ENCODE measurements at places on chromosomes 7 and 10.

- no peak for DNase-seq
Observed at GRCh38 chr10:132790934-132791829, 5.2 kb upstream of the NKX6-2 start.

DNA sequence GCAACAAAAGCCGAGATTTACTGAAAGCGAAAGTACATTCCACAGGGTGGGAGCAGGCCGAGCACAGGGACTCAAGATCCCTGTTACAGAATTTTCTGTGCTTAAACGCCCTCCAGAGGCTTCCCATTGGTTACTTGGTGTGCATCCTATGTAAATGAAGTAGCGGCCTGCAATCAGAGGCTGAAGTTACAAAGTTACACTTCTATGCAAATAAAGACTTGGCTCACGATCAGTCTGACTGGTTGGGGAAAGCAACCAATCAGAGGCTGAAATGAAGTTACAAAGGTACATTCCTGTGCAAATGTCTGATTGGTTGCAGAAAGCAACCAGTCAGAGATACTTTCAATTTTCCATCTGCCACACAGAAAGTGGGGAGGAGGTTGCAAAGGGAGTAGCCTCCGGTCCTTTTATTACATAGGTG lies 4.1 kb downstream of the ACBD7 start:
- DNase-seq = peak; percentile 97

GRCh38 chr10:34816085-34816496 lies 995 bp upstream of the PARD3 start:
- no peak for DNase-seq

DNA sequence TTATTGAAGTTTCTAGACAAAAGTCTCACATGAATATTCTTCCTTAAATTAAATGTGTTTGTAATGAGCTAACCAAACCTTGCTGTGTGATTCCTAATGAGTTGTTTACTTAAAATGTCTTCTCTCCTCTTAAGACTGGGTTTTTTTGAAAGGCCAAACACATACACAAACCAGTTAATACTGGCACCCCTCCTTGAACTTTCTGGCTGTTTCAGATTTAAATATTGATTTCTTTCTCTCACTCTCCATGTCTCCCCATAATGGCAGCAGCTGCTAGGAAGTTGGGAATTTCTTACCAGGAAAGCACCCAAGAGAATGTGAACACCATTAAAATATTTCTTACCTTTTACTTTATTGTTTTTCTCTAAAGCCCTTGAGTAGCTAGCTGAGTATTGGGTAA lies 11.4 kb upstream of the PTN start:
- DNase-seq = no peak

- no peak for DNase-seq
Observed at GRCh38 chr10:30207485-30208052, 141.5 kb downstream of the MTPAP start.

DNA sequence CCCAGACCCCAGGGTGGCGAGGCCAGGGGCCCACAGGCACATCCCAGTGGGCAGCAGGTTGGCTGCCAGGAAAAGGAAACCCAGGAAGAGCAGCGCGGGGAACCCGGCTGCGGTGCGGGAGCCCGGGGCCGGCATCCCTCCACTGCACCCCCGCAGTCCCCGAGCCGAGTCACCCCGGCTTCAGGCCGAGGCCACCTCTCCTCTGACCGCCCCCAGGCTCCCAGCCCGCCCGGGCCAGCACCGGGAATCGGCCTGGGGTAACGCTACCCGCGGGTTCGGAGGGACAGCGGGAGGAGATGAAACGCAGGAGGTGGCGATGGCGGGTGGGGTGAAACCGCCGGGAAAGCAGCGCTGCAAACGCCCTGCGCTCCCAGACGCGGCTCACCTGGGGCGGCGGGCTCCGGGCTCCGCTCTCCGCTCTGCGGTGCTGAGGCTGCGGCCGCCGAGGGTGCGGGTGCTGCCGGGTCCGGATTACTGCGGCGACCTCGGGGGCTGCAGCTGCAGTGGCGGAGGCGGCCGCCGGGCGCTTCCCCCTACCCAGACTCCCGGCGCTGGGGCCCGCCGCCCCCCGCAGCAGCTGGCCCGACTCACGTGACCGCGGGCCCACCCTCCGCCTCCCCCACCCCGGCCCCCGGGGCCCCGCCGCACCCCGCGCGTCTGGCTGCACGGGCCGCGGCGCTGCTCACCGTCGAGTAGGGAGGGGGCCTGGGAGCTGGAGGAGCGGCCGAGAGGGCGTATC lies at the start of gene SCRN1:
Gene SCRN1, minus strand, starts transcription at position 545 of the 739 bp plus-strand sequence. CDS start 20,734 bp downstream, outside the sequence.
- peak; percentile 4 for DNase-seq

- DNase-seq = peak; percentile 43
Observed at GRCh38 chr10:28679581-28680357, 2.4 kb downstream of the BAMBI start.

DNA sequence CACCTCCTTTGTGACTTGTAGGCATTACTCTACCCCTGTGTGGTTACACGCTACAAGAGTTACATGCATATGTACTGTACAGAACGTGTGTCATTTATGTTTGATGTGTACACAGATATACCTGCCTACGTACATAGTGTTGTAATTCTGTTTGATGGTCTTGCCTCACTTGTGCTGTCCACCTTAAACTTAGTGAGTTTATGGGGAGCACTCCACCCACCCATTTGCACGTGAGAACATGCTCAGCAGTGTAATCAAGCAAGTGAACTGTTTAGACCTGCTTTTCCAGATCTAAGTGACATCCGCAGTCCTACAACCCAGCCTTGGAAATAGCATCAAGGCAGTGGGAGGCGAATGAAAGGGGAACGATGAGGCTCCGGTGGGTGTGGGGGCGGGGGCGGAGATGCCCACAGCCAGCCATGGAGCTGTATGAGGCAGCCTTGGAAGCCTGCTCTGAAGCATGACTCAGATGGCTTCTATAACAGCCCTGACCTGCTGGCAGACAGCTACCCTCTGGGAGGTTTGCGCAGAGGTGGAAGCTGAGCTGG lies 52.1 kb downstream of the SUFU start:
- peak; percentile 41 for DNase-seq

- no peak for DNase-seq
Observed at GRCh38 chr7:32580646-32581045, 85.4 kb downstream of the AVL9 start.

- DNase-seq = no peak
Observed at GRCh38 chr7:142308326-142308725, 50.5 kb upstream of the PRSS58 start.

GRCh38 chr10:53140506-53140905 lies 367.9 kb upstream of the MBL2 start:
- DNase-seq = peak; percentile 82

DNA sequence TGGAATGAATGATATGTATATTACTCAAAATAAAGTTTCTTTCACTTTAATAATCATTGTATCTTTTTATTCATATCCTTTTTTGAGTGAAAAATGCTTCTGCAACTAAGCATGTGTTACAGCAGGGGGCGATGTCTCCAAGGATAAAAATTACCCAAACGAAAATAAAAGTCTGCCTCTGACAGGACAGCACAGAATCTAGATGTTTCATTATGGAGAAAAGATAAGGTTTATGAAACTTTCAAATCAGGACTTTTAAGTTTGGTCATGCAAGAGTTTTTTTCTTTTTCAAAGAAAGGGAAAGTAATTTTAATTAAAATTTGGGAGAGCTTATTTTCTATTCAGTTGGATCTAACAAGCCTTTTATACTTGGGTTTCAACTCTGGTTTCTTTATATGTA lies 48.4 kb downstream of the TES start:
- peak; percentile 71 for DNase-seq

GRCh38 chr7:66173856-66174255 lies 31.3 kb upstream of the TPST1 start:
- no peak for DNase-seq

DNA sequence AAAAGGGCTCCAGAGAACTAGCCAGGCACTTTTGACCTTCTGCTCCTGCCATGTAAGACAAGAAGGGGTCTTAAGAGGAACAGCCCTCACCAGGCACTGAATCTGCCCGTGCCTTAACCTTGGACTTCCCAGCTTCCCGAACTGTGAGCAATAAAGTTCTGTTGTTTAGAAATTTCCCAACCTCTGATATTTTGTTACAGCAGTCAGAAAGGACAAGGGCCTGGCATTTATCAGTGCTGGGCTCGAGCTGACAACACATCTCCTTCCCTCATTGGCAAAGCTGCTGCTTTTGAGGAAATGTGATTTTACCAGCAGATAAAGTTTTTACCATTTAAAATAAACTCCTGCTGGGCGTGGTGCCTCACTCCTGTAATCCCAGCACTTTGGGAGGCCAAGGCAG lies 103.5 kb downstream of the GPR26 start:
- DNase-seq = no peak

DNA sequence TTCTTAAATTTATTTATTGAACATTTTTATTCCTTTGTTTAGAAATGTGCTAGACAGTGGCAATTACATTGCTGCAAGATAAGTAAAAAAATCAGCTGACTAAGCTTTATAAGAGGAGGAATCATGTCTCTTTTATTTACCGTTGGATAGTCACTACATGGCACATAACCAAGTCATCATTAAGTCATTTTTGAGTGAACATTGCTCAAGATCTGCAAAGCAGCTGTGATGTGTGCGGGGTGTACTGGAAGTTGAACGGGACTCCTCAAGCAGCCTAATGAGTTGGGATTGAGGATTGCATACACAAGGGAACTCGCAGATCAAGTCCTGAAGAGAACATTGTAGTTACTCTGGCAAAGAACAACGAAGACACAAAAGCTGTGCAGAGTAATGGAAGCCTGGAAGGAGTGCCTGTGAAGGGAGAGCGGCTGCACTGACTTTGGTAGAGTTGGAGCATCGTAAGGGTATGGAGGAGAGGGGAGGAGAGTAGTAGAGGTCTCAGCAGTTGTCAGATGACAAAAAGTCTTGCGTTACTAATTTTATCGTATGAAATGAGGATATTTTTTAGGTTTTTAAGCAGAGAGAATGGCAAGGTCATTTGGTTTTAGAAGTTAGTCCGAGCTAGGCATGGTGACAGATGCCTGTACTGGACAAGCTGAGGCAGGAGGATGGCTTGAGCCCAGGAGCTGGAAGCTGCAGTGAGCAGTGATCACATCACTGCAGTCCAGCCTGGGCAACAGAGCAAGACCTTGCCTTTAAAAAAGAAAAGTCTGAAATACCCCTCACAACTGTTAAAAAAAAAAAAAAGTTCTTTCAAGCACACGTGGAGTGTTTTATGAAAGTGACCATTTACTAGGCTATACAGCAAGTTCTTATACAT lies 95.1 kb downstream of the BMPR1A start:
- DNase-seq = peak; percentile 48

DNA sequence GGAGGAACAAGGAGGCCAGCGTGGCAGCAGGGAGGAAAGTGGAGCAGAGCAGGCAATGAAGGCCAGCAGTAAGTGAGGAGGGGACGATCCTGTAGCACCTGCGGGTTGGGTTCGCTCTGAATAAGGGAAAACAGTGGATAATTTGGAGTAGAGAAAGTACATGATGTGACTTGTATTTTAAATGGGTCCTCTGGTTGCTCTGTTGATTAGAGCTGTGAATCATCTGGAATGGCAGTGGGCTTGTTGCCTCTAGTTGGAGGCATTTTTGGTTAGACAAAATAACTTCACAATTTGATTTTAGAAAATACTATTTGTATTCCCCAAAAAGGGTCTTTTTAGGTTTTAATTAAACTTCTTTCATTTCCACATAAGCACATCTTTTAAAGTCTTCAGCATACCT lies 277.4 kb downstream of the ARL4A start:
- DNase-seq = no peak

- DNase-seq = no peak
Observed at GRCh38 chr10:95831515-95831914, 75.6 kb downstream of the ENTPD1 start.

GRCh38 chr7:7720193-7720592 lies 1.8 kb upstream of the RPA3 start:
- no peak for DNase-seq

DNA sequence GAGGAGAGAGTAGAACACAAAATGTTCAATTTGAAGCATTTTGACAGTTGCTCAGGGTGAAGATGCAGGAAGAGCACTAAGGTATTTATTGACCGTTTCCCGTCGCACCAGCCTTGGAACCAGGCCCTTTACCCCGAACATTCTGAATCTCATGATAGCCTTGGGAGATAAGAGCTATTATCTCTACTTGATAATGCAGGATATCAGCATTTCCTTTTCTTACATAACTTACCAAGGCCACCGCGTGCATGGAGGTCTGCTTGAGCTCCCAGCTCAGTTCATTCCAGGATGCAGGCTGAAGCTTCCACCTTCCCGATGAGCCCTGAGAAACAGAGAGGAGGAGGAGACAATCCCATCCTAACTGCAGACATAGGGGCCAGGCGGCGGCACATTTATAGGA lies 324.2 kb upstream of the COBL start:
- no peak for DNase-seq

DNA sequence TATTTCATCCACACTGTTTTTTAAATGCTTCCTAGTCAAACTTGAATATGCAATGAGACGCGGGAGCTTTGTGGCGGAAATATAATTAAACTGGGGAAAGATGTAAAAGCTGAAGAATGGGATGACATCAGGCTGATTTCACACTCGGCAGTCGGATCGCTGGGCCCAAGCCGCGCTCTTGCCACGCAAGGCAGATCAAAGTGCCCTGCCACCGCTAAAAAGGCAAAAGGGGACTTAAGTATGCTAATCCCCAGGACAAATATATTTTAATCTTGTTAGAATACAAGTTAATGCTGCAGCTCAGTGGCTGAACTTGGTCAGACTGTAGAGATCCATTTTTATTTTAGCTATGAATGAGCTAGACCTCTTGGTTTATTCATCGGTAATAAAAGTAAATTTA lies 13.8 kb downstream of the EN2 start:
- DNase-seq = no peak

GRCh38 chr7:14899030-14899429 lies 3.5 kb downstream of the DGKB start:
- DNase-seq = peak; percentile 9

GRCh38 chr10:89346405-89347254 lies 18.8 kb downstream of the IFIT3 start:
- DNase-seq = peak; percentile 92

DNA sequence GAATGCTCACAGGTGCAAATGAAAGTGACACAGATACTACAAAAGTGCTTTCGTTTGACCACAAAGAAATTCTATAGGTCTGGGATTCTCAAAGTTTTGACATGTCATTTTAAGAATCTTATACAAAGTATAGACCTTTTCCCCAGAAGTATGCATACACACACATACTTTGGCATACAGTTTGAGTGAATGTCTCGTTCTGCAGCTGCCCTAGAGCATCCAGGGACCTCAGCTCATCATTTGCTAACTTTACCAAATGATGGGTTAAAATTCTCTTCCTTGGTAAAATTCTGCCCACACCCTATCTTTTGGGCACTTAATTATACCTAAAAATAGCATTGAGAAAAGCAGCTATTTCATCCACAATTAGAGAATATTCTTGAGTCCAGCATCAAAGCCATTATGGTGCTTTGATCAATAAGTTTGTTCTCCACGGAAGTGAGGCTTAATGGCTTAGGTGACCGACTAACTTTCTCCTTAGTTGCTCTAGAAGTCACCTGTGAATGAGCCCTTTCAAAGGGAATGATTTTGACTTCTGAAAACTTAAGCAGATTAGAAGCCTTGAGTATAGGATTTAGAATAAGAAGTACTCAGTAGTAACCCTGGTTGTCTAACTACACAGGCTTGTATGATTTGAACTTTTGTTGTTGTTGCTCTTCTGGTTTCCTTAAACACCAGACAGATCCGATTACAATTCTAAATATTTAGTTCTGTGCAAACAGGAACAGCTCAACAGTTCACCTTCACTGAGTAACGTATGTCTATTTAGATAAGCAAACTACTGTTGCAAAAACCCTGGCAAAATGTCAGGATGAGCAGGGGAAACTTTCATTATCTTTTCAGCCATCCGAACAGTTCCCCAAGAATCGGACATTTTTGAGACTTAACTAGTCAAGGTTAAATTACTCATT lies 70.6 kb downstream of the CNNM2 start:
- peak; percentile 46 for DNase-seq

- peak; percentile 24 for DNase-seq
Observed at GRCh38 chr7:120052884-120053382, 220.0 kb upstream of the KCND2 start.

Data from MCF 10A (cell line).